Keratinocyte (primary cell): ENCODE measurements at places on chromosomes 12 and 14. TPM values are rescaled to one million over a fixed set of nuclear protein-coding genes. Genes with fewer than 3 reads are reported as not detected.

GRCh38 chr12:57895389-57896114 is 45.8 kb upstream of the ATP23 start:
- H3K4me3 ChIP-seq = no peak overlapping the region
- no peaks in the 10 kb centered on the region for H3K27me3 ChIP-seq
- peaks cover 38% of the 10 kb centered on the region for H3K4me1 ChIP-seq
- no peak overlapping the region for H3K27ac ChIP-seq
- DNase-seq = no peak
- H3K36me3 ChIP-seq = no peaks in the 10 kb centered on the region

- no peaks in the 10 kb centered on the region for H3K36me3 ChIP-seq
- H3K27me3 ChIP-seq = no peaks in the 10 kb centered on the region
- DNase-seq = peak; percentile 40
- H3K27ac ChIP-seq = no peak overlapping the region
- H3K4me1 ChIP-seq = peaks cover 36% of the 10 kb centered on the region
- no peak overlapping the region for H3K4me3 ChIP-seq
These were observed 276.3 kb upstream of the FAR2 start for GRCh38 chr12:28872654-28873268.

- no peak for DNase-seq
- H3K36me3 ChIP-seq = no peaks in the 10 kb centered on the region
- no peak overlapping the region for H3K4me3 ChIP-seq
These were observed 13.1 kb downstream of the CFAP54 start for GRCh38 chr12:96502477-96502876.

PRIMA1 gene
- polyA plus RNA-seq = not detected in 3 replicates

METAP2 gene
- 51.0 to 103 TPM (median 68.4 TPM) in 3 replicates for polyA plus RNA-seq

DNA sequence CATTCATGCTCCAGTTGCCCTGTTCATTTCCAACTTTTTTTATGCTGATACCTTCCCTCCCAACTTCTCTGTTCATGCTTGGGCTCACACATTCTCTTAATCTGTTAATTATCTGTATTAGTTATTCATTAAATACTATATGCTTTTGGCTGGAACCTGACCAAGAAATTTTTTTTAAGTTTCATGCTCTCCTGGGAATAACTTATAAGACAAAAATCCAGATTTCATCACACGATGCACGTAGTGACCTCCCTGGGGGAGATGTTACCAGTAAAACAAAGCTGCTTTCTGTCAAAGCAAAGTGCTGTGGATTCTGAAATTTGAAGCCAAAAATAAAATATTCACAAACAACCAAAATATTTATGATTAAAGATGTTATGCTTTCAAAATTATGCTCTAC is 215.0 kb upstream of the USP15 start:
- H3K36me3 ChIP-seq = no peaks in the 10 kb centered on the region
- no peak overlapping the region for H3K4me3 ChIP-seq
- no peaks in the 10 kb centered on the region for H3K4me1 ChIP-seq
- H3K27me3 ChIP-seq = no peaks in the 10 kb centered on the region
